ENCODE measurements at places on chromosomes 16 and 17.
A peak's percentile ranks its signal among the peaks of the same experiment; 100 is the strongest.

- peak; percentile 95 for DNase-seq
Observed at GRCh38 chr17:47279062-47279801, 25.6 kb downstream of the ITGB3 start.

DNA sequence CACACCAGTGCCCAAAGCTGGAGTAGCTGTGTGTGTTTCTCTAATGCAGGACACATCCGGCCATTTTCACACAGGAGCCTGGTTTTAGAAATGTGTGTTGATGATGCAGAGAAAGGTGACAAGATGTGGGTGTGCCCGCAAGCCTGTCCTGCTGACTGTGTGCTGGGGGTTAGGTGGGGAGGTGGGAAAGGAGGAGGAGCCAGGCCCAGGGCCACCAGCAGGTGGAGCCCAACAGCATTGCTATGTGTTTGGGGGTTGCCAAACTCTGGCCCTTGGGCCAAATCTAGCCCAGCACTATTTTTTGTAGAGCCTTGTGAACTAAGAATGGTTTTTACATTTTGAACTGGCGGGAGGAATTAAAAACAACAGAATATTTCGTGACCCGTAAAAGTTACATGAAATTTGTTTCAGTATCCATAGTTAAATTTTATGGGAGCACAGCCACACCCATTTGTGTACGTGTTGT lies 61.7 kb upstream of the LGALS9 start:
- DNase-seq: no peak

DNA sequence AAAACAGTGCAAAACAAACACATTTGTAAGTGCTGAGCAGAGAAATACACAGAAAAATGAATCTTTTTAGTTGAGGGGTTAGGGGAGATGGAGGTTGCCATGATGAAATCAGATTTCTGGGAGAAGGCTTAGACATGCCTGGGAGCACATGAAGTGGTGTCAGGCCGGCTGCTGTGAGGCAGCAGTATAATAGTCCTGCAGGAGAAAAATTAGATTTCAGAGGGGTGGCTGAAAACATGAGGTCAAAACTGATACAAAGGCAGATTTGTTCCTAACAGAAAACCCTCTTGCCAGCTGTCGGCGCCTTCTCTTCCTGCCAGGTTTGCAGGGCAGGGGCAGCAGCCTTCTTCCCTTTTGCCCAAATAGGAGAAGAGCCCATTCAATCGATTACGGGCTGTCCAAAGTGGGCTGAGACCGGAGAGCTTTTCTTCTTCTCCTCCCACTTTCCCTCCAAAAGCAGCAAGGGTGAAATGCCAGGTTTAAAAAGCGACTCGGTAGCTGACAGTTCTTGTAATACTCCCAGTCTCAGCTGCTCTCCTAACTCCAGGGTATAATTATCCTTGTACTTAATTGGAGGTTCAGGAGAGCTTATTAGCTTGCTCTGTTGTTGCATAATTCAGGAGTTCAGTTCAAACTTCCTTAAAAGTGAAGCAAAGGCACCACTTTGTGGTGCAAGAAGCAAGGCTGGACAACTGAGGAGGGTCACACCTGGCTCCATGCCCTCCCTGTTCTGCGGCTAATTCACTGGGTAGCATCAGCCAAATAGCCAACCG lies 80.0 kb downstream of the PCTP start:
- no peak for DNase-seq

DNA sequence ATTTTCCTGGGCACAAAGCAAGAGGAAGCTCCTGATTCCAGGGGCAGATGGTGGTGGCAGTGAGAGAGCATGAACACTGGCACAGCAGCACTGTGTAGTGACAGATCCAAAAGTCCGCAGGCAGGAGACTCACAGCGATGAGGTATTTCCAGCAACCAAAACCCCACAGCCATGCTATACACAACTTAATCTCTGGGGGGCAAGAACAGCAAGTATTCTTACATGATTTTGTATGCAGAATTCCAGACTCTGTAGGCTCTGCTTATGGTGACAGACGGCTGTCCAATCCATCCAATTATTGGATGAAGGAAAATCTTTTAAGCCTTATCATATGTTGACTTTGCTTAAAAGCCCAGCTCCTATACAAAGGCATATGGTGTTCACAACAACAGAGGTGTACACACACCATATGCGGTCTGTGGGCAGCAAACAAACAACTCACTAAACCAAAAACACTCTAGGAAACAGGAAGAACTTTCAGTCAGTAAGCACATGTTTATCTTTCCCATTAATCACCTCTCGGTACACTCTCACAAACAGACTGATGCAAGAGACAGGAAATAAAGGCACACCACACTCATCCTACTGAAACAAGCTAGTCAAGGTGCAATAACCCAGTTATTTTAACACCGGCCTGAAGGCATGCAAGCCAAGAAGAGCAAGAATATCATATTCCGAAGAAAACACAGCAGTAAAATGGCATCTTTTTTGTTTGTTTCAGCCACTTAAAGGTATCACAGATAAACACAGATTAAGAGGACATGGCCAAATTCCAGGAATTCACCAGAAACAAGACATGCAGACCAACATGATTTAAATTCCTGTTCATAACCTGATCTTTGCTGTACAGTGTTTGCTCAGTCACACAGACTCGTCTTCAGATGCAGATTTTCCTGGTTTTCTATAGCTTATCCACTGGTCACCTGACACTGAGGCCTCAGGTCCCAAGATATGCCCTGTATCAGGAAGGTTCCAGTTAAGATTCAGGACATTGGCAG lies 47.8 kb downstream of the ERN1 start:
- DNase-seq: peak; percentile 72

GRCh38 chr16:6031102-6031501 lies 933.5 kb upstream of the EEF2KMT start:
- no peak for DNase-seq

DNA sequence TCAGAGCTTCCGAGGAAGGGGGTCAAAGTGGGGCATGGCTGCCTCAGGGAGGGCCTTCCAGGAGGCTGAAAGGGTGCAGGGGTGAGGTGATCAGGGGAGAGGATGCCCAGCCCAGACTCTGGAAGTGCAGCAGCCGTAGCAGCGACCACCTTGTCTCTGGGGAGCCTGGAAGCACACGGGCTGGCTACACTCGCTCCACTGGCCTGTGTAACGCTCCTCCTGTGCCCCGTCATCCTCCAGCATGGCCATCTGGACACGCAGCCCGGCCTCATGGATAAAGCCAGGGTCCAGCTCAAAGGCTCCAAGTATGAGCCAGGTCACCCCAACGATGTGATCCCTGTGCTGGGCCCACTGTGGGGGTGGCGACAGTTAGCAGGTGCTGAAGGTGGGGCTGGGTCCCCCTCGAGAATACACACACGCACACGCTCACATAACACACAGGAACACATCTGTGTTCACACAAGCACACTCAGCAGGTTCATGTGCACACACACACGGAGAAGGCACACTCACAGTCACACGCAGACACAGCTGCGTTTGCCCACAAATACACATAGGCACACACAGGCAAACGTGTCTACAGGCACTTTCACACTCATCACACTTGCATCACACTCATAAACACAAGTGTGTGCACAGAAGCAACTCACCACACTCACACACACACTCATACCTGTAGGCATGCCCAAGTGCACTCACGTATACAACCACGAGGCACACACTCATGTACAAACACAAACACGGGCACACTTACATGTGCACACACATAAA lies 19.3 kb downstream of the POLR3K start:
- DNase-seq: no peak

DNA sequence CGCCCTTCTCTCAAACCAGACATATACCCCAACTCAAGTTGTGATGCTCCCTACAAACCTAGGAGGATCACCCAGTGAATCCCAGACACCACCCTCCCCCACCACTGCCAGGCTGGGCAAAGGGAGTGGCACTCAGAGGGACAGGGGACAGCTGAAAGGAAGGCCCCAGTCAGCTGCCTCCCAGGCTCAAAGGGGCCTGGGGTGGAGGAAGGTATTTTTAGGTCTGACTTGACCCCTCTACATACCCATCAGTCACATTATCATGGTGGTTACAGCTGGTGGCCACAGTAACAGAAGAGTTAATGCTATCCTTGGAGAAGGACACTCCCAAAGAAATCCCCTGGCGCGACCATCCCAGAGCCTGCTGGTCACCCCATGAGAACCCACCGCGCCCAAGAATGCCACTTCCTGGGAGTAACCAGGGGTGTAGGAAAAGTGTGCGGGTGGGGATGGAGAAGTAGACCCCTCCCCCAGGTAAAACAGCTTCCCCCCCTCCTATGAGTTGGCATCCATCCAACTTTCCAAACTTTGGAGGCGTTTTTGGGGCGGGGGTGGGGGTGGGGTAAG lies 1.1 kb downstream of the CACNB1 start:
- peak; percentile 51 for DNase-seq

Measured in A172 (cell line).